Activated naive CD8-positive, alpha-beta T cell treated with anti-CD3 and anti-CD28 coated beads for 36 hours (primary cell): ENCODE measurements at places on chromosomes 5 and 9.

DNA sequence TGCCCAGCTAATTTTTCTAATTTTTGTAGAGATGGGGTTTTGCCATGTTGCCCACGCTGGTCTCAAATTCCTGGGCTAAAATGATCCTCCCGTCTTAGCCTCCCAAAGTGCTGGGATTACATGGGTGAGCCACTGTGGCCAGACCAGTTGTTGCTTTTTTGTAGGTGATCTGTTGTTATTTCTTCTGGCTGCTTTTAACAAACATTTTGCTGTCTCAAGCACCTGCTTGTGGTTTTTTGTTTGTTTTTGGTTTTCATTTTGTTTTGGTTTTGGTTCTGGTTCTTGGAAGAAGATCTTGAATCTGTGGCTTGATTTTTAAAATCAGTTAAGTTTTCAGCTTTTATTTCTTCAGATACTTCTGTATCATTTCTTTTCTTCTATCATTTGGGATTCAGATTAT is 21.1 kb downstream of the ERCC6L2 start:
- no peak for DNase-seq

DNA sequence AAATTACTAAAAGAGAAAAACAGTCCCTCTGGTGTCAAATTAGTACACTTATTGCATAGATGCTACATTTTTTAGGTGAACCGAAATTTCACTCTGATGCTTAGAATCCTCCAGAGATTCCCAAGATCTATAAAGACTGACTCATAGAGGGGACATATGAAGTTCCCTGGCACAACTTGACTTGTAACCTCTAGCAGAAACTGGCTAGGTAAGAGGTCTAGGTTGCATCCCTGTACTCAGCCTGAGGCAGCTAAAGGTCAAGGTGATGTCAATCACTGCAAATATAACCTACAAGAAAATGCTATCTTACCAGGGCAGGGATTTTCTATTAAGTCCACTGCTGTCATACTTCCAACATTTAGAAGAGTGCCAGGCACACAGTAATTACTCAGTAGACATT is 24.2 kb downstream of the HOMER1 start:
- no peak for DNase-seq

- DNase-seq, result no peak
These were observed 51.1 kb downstream of the C9orf152 start for GRCh38 chr9:110156902-110157301.

- peak; percentile 82 for DNase-seq
These were observed at the start of the genes GBA2 and RGP1 for GRCh38 chr9:35748858-35749514. Gene GBA2, minus strand, starts transcription at chr9:35749228. Its CDS starts 524 bp downstream, at chr9:35748704. Gene RGP1, plus strand, starts transcription at chr9:35749287. Its CDS starts 469 bp downstream, at chr9:35749756.

GRCh38 chr9:70137577-70137976 is 93.9 kb downstream of the MAMDC2 start:
- no peak for DNase-seq

GRCh38 chr5:169416583-169417196 is 115.8 kb upstream of the SLIT3 start:
- no peak for DNase-seq

- DNase-seq, result no peak
These were observed 707.2 kb downstream of the MTRR start for GRCh38 chr5:8576178-8576577.

- no peak for DNase-seq
These were observed 78.3 kb downstream of the STK10 start for GRCh38 chr5:172109749-172110148.

- DNase-seq, result no peak
These were observed 135.5 kb upstream of the EFNA5 start for GRCh38 chr5:107806271-107806670.

DNA sequence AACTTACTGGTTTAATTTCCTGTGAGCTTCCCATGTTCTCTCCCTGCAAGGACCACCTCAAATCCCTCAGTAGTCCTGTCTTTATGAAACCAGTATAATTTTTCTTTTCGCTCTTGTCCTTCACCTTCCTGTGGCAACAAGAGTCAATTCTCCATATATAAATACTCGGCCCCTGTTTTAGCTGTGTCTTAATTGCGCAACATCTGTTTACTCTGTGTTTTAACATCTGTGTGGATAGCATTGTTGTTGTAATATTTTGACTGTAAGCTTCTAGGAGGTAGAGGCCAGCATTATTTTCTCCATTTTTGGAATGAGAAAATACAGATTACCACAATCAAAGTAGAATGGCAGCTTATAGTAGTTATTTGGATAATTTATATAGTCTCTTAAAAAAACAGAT is 30.2 kb upstream of the CDKN2B start:
- DNase-seq, result no peak

DNA sequence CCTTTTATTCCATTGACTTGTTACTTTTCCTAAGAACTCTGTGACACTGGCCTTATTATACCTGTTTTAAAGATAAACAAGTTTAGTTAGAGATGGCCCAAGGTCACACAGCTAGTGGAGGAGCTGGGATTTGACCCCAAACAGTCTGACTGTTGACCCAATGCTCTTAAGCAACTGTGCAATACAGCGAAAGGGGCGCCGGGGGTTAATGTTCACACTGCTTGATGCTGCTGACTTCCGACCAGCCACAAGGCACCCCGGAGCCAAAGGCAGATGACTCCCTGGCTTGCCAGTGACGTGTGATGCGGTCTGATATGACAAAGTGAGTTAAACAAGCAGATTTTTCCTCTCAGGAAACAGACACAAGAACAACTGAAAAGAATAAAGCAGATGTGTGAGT is 23.9 kb downstream of the PIK3R1 start:
- DNase-seq, result peak; percentile 85

DNA sequence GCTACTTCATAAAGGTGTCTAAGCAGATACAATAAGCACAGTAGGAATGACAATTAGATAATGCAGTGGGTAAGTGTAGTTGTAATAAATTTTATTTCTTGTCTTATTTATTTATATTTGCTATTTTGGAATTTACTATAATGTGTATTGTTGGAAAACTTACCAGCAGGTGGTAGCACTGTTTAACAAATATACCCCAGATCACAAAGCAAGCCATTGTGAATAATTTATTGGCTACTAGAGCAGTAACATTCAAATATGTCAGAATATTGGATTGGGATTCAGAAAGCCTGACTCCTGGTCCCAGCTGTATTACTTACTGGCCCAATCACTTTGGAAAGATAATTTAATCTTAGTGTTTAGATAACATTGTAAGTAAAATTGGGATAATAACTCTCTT is 78.0 kb downstream of the ISOC1 start:
- no peak for DNase-seq

DNA sequence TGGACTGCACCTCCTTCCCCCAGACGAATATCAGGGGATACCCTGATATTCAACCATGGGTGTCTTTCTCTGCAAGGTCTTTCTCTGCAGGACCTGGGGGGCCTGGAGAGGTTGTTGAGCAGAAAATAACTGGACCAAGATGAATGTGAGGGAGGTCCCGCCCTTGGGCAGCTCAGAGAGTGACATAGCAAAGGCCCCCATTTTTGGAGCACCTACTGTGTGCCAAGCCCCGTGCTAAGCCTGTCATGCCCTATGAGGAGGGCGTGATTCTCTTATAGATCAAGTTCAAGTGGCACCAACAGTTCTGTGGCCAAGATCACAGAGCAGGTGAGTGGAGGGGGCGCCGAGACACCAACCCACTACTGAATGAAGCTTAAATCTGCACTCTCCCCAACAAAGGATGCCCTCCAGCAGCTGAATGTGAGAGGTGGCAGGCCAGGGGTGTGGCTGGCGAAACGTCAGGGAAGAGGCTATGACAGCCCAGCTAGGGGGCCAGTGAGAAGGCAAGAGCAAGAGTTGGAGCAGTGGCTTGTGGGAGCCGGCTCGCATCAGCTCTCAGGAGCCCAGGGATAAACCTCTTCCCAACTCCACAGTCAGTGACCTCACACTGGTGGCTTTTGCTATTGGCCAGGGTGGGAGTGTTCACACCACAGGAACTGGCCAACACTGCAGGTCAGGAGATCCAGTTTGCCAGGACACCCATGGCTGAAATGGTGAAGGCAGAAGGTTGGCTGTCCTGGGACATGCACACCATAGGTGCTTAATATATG is 5.3 kb downstream of the SARDH start:
- no peak for DNase-seq

DNA sequence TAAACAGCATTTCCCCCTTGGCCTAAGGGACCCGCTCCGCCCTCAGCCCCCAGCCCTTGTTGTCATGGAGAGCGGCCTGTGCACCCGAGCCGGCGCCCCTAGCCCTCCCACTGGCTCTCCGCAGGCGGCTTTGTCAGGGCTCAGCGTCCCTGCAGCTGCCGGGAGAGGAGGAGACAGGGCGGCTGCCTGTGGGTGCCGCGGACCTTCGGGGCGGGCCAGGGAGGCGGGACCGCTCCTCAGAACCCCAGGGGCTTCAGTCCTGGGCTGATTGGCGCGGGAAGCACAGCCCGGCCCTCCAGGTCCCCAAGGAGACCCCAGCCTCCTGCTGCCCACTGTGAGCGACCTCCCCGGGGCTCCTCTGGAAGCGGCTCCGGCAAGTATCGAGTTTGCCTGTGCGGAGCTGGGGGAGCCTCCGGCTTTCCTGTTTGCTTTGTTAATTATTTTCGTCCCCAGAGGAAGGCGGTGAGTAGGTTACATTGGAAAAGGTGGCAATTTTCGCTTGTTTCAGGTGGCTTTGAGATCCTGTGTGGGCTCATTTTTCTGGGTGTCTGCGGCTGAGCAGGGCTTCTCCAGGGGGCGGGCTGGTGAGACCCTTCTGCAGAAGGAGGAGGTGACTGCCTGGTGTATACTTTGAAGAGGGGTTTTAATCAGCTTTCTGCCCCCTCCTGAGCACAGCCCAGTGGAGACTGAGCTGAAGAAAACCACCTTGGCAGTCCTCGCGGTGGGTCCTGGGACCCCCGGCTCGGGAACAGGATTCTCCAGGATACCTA is at the start of gene FGD3:
Gene FGD3, plus strand, starts transcription at position 256 of the 770 bp plus-strand sequence. CDS start 28,734 bp downstream, outside the sequence.
- DNase-seq, result peak; percentile 52

DNA sequence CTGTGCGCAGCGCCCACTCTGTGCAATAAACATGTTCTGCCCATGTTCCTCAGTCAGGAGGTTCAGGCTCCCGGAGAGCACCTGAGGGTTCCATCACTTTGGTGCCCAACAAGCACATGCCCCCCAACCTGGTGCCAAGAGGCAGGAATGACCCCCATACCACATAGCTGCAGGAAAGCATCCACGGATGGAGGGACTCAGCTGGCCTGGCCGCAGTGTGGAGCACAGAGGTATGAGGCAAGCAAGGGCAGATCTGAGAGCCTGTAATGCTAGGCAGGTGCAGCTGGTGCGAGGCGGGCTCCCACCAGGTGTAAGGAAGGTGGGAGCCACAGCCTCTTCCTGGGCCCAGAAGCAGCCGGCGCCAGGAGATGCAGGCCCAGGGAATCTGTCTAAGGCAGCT is 4.3 kb upstream of the MRNIP start:
- DNase-seq, result no peak

DNA sequence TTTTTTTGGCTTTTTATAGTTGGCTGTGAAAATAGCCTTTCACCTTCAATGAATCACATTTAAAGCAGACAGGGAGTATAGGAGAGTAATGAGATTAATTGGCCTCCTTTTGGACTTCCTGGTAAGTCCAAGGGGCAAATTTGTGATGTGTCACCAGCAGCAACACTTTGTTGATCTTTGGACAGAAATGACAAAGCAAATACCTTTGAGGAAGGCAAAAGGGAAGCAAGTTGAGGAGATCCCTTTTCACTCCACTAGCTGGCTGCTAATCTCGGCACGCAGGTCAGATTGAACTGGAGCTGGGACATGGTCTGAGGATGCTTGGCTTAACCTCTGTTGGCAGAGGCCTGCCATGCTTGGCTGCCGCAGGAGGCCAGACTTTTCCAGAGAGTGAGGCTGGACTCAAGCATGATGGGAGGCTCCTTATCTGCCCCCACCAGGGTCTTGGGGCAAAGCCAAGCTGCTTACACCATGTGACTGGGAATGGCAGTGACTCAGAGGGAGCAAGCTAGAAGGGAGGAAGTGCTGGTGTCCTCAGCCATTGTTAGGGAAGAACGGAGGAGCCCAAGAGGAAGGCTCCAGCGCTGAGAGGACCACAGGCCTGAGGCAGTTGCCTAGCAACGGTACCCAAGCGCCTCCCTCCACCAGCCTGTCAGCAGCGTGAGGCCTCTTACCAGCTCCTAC is 174.5 kb upstream of the MAP1B start:
- DNase-seq, result no peak

DNA sequence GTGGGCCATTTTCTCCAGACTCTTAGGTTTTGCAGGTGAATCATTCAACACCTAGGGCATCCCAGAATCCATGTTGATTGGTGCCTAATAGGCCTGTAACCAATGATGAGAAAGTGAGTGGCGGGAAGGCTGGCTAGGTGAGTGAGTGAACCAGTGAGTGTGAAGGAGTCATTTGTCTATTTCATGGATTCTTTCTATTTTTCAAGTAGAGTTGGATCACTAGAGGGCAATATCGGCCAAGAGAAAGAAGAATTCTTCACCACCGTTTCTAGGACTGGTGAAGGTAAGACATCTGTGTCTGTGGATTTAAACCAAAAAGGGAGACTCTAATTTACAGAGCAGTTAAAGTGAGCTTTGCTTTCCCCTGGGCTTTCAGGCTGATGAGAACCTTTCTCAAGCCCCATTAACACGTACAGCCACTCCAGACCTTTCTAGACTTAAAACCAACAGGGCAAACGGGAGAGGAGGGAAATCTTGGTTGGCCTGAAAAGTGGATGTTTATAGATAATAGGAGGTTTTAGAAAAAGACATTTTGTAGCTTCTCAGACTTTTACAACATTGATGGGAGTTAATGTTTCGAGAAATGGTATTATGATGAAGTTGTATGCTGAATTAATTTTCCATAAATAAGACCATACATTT is 114.3 kb upstream of the IL12B start:
- DNase-seq, result no peak

- DNase-seq, result no peak
These were observed 28.3 kb downstream of the ALG2 start for GRCh38 chr9:99193466-99193821.

- DNase-seq, result no peak
These were observed 1.1 kb upstream of the SYNPO start for GRCh38 chr5:150639377-150639692.

GRCh38 chr5:171131497-171131896 is 177.6 kb upstream of the TLX3 start:
- DNase-seq, result no peak

GRCh38 chr5:179273073-179273435 is 72.2 kb downstream of the ADAMTS2 start:
- no peak for DNase-seq

GRCh38 chr5:17056141-17056631 is 120.1 kb upstream of the MYO10 start:
- no peak for DNase-seq

DNA sequence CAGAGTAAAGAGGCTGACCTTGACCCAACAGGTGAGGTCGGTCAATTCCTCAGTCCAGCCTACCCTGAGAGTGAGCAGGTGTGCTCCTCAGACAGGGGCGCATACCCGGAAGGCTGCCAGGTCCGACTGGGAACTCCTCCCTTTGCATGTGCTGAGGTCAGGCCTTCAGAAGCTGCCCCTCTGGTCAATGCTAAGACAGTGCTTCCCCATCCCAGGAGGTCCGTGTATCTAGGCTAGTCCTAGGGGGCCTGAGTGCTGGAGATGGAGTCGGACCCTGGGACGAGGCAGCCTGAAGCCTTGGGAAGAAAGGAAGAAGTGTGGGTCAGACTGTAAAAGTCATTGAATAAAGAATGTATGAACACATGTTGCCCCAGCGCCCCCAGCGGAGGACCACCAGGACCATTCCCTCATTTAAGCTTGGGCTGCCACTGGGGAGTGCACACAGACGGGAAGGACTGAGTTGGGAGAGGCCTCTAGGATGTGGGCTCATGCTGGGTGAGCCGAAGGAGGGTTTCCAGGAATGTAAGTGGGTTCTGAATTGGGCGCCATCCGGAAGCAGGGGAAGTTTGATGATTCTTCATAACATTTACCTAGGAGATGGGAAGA is 41.0 kb upstream of the GFPT2 start:
- DNase-seq, result no peak

GRCh38 chr5:120630550-120630949 is 166.4 kb downstream of the PRR16 start:
- DNase-seq, result no peak
